Hematopoietic multipotent progenitor cell treated with erythropoietin and hydrocortisone succinate and interleukin-3 and kit ligand, for 15 days (in vitro differentiated cells): ENCODE measurements at places on chromosomes 16 and 17.

DNA sequence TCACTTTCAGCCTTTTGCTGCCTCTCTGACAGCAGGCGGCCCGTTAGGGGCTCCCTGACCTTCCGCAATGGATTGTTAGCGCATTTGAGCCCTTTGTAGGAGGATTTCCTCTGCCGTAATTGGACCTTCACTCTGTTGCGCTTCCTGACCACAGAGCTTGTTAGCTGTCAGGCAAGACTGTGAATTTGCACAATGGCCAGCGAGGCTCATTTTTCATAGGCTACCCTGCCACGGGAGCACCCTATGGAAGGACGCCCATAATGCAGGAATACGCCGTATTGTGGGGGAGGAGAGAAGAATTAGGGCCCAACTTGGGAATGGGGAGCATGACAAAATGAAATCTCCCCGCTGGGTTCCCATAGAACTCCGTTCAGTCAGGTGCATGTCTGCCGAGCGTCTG is 205.2 kb upstream of the NLRP1 start:
- DNase-seq, result no peak

GRCh38 chr17:48026502-48027321 is 10.9 kb downstream of the COPZ2 start:
- peak; percentile 76 for DNase-seq

DNA sequence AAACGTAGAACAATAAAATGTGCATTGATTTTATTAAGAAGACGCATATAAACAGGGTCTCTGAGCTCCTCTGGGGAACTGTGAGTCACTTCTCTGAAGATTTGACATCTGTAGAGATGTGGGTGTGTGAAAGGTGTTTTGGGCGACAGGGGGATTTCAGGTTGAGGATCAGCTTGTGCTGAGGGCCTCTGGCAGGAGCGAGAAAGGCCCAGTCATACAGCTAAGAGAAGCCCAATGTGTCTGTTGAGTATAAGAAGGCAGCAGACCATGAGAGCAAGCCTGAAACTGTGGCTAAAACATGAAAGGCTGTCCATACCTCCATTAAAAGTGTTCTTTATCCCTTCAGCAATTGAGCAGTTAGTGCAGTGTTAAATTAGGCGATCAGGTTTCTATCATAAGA is 406.5 kb upstream of the MON1B start:
- DNase-seq, result no peak

DNA sequence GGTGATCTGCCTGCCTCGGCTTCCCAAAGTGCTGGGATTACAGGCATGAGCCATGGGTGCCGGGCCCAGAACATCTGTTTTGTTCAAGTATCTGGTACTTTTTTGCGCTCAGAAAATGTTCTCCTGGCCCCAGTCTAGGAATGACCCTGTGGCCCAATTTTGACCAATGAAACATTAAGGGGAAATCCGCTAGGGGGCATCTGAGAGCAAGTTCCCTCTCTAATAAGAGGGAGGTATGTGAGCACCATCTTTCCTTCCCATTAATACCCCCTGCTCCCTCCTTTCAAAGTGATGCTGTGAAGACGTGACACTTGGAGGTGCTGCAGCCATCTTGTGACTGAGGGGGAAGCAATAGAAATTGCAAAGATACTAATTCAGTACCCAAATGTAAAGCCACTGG is 16.5 kb upstream of the CLEC3A start:
- peak; percentile 17 for DNase-seq

GRCh38 chr16:5065326-5065725 is 430 bp downstream of the C16orf89 start:
- no peak for DNase-seq

GRCh38 chr16:87816507-87817100 is 50.8 kb upstream of the KLHDC4 start:
- DNase-seq, result no peak
